ENCODE measurements at places on chromosomes 7 and 10. TPM values are rescaled to one million over a fixed set of nuclear protein-coding genes. Genes with fewer than 3 reads are reported as not detected.

ANKRD7 gene
- total RNA-seq: 0.34 TPM

SFTPA1 gene
- total RNA-seq: not detected

EPDR1 gene
- total RNA-seq: 1.8 TPM

FERD3L gene
- total RNA-seq: not detected

ZSCAN25 gene
- total RNA-seq: 20.5 TPM

Measured in activated CD4-positive, alpha-beta T cell treated with anti-CD3 and anti-CD28 coated beads for 36 hours (primary cell).